ENCODE measurements at places on chromosomes 6 and 20.

DNA sequence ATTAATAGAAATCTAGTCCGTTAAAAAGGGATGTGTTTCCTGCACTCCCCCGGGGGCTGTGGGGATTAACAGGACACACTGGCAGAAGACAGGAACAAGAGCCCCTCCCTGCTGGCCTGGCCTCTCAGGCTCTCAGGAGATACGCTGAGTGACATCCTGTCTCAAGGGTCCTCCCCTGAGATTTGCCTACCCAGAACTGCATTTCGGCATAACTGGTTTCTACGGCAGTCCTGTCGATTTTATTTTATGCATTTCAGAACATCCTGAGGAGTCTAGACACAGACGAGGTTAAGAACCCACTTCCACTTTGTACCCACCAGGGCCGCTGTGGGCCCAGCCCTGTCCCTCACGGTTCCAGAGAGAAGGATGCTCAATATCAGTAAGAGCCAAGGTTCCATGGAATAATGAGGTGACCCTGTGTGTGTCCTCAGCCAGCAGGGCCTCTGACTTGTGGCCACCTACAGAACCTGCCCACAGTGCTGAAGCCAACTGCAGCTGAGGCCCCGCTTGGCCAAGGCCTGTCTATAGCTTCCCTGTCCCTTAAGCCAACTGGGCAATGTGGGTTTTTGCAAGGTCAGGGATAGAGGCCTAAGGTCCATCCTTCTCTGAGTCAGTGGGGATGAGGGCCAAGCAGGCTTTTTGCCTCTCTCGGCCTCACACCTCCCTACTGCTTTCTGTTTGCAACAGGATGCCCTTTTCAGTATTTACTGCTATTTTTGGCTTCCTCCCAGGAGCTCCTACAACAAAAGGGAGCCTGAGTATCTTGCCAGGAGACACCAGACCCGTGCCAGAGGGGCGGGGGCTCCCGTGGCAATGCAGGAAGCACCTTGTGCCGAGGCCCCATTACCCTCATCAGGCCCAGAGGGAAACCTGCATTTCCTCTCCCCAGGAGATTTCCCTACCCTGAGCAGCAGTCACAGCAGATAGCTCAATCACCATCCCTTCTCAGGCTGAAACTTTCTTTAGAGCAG is 14.7 kb downstream of the UQCC2 start:
- no peak for DNase-seq

DNA sequence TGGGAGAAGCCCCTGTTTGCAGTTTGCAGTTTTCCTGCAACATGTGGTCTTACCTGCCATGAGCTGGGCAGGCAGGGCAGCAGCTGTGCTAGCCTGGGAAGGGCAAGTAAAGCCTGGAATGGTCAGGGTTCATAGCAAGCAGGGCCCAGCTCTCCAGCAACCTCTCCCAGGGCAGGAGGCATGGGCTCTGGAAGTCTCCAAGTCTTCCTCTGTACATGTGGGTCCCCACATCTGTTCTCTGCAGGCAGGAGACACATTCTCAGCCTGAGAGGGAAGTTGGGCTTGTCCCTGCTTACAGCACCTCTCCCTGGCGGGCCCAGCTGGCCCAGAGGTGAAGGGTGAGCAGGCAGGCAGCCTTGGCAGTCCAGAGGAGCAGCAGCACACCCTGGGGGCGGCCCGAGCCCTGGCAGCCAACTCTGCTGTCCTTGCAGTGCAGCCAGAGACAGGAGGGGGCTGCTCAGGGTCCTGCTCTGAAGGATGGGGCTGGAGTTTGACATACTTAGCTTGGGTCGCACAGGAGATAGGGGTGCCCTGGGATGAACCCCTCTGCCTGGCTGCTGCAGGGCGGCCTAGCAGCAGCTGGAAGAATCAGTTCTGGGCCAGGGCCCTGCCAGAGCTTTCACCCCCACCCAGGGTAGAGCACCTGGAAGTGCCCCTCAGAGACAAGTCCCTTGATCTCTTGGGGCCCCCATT is 176.0 kb downstream of the MRPL14 start:
- DNase-seq: no peak

DNA sequence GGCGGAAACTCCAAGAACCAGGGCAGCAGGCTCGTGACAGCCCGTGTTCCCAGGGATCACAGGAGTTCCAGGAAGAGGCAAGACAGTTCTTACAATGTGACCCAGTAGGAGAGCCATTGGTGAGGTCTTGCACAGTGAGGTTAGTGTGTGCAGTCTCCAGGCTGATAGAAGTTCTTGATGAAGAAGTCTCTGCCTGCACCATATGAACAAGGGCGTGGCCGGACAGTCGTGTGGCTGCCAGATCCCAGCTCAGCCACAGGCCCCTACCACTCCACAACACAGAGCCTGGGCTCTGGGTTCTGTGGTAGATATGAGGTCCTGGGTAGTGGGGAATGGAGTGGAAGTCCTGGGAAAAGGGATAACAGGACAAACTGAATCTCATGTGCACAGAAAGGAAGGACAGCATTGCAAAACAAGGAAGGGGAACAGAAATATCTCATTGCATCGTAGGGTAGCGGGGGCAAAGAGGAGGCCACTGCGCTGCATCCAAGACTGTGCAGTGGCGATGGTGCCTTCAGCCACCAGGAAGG is 65.2 kb downstream of the STX11 start:
- no peak for DNase-seq

DNA sequence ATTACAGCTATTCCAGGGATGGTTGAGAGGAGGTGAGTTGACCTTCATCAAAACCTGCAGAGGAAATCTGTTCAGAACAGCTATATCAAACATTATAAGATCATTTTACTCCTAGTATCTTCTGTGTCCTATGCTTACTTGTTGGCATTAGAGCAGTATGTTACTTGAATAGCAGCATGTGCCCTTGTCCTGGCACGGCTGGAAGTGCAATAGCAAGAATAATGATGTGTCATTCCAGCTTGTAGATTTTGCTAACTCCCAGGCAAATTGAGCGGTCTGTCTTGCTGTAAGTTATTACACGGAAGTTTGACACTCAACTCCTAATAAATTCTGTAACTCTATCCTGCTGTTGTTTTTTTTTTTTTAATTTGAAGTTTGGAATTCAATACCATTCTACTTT is 385.5 kb downstream of the TENT5A start:
- DNase-seq: no peak

GRCh38 chr20:17518339-17519052 is 12.7 kb downstream of the BFSP1 start:
- DNase-seq: no peak

Measured in stimulated activated CD4-positive, alpha-beta T cell treated with anti-CD3 and anti-CD28 coated beads, Interleukin-1b, Interleukin-23, amount 100 ng/mL, for 4 hours (primary cell).